ENCODE measurements at places on chromosomes 11 and 22. TPM values are rescaled to one million over a fixed set of nuclear protein-coding genes. Genes with fewer than 3 reads are reported as not detected.

The SVIP gene
- total RNA-seq, result 26.1 TPM

The CSTF3 gene
- total RNA-seq, result 36.3 TPM

The WNT11 gene
- total RNA-seq, result 2.0 TPM

The DEUP1 gene
- not detected for total RNA-seq

The PKP3 gene
- 0.18 TPM for total RNA-seq

GRCh38 chr11:16357775-16358174 is 1.4 kb upstream of the SOX6 start:
- no peak for DNase-seq
- no peak overlapping the region for H3K4me3 ChIP-seq
- H3K4me1 ChIP-seq, result no peaks in the 10 kb centered on the region
- H3K36me3 ChIP-seq, result no peaks in the 10 kb centered on the region

- H3K27me3 ChIP-seq, result no peaks in the 10 kb centered on the region
- peaks cover 39% of the 10 kb centered on the region for H3K36me3 ChIP-seq
- peak overlapping the region; percentile 7 for H3K27ac ChIP-seq
Measured at GRCh38 chr11:72807792-72808191, 6.4 kb upstream of the ATG16L2 start.

DNA sequence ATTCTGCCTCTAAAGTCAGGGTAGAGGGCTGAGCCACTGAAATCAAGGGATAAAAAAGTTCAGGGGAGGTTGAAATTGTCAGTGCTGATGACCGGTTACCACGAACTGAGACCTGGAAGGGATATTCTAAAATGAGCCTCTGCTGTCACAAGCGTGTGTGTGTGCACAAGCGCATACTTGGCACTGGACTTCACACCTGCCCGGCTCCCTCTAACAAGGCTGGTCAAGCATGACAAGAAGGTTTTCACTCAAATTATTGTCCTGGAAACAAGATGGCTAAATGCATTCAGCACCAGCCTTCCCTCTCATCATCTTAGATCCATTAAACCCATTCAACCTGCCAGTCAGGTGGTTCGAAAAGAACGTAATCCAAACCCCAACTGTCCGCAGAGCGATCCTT is 54.8 kb upstream of the CECR2 start:
- H3K27me3 ChIP-seq, result peaks cover 8% of the 10 kb centered on the region
- H3K4me3 ChIP-seq, result no peak overlapping the region
- no peaks in the 10 kb centered on the region for H3K36me3 ChIP-seq
- DNase-seq, result no peak
- H3K27ac ChIP-seq, result no peak overlapping the region

- no peak overlapping the region for H3K27ac ChIP-seq
- H3K4me1 ChIP-seq, result peaks cover 9% of the 10 kb centered on the region
- peaks cover 30% of the 10 kb centered on the region for H3K27me3 ChIP-seq
- peaks cover 2% of the 10 kb centered on the region for H3K36me3 ChIP-seq
Measured at GRCh38 chr22:39820256-39820655, 73.3 kb downstream of the ENTHD1 start.

DNA sequence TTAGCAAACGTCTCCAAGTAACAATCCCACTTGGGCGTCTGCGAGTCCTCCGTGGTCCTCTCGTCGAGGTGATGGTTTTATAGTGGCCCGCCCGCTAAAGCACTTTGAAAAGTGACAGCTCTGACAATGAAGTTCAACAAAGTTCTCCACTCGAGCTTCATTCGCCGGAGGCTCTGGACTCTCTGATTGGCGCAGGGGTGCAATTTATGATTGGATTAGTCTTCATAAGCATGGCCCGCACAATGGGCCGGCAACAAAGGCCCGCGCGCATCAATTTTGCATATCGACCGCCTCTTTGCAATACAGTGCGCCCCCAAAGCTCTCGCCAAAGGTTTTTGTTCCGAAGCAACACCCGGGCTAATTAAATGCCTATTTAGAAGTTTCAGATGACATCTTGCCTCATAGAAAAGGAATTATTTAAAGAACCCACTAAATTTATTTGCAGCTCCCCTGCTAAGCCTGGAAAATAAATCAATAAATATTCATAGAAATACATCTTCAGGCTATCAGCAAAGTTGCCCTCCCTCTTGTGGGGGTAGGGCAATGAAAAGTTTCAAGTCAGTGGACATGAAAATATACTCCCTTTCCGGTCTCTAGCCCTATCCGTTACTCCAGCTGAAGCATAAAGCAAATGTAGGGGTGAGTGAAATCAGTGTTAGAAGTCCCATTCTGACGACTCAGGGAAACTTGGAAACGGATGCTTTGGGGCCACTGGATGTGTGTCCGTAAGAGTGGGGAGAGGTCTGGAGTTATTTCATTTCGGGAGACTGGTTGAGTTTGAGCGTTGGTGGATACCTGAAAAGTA is at the start of gene DBX1:
Gene DBX1, minus strand, starts transcription at position 51 of the 805 bp plus-strand sequence. CDS start 151 bp downstream, outside the sequence.
- peaks cover 10% of the 10 kb centered on the region for H3K4me1 ChIP-seq
- peaks cover 93% of the 10 kb centered on the region for H3K27me3 ChIP-seq
- no peak within 1 kb of the TSS for H3K4me3 ChIP-seq
- peaks cover 9% of the 10 kb centered on the region for H3K36me3 ChIP-seq

GRCh38 chr11:133498969-133499368 is 33.3 kb downstream of the OPCML start:
- H3K4me1 ChIP-seq, result no peaks in the 10 kb centered on the region
- H3K27me3 ChIP-seq, result no peaks in the 10 kb centered on the region
- no peaks in the 10 kb centered on the region for H3K36me3 ChIP-seq
- no peak overlapping the region for H3K27ac ChIP-seq
- H3K4me3 ChIP-seq, result no peak overlapping the region

DNA sequence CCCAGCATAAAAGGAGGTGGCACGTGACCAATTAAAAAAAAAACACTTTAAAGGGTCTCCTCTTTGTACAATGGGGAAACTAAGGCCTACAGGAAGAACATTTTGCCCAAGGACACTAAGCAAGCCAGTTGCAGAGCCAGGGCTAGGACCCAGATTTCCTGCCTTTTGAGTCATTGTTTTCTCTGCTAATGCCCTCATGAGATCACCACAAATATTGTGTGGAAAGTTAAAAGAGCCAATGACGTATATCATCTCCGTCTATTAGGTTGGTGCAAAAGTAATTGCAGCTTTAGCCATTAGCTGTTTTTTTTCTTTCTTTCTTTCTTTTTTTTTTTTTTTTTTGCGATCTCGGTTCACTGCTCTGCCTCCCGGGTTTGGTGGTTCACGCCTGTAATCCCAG is 24.1 kb upstream of the LRRC32 start:
- H3K27ac ChIP-seq, result no peak overlapping the region
- peaks cover 7% of the 10 kb centered on the region for H3K4me1 ChIP-seq
- H3K36me3 ChIP-seq, result no peaks in the 10 kb centered on the region

- no peaks in the 10 kb centered on the region for H3K27me3 ChIP-seq
- no peak overlapping the region for H3K27ac ChIP-seq
- H3K4me1 ChIP-seq, result no peaks in the 10 kb centered on the region
- no peak overlapping the region for H3K4me3 ChIP-seq
Measured at GRCh38 chr22:21698430-21699329, 32.9 kb downstream of the PPIL2 start.

- no peak overlapping the region for H3K4me3 ChIP-seq
- H3K27ac ChIP-seq, result no peak overlapping the region
- peaks cover 16% of the 10 kb centered on the region for H3K36me3 ChIP-seq
- no peak for DNase-seq
Measured at GRCh38 chr11:68503792-68504191, 43.2 kb downstream of the PPP6R3 start.

- no peaks in the 10 kb centered on the region for H3K4me1 ChIP-seq
- no peaks in the 10 kb centered on the region for H3K36me3 ChIP-seq
- no peak overlapping the region for H3K4me3 ChIP-seq
- H3K27ac ChIP-seq, result no peak overlapping the region
- H3K27me3 ChIP-seq, result peaks cover 11% of the 10 kb centered on the region
Measured at GRCh38 chr11:96483374-96483955, 93.7 kb downstream of the JRKL start.

GRCh38 chr11:73281796-73282660 is 9.9 kb downstream of the P2RY6 start:
- peaks cover 14% of the 10 kb centered on the region for H3K27me3 ChIP-seq
- no peak overlapping the region for H3K27ac ChIP-seq
- peak; percentile 65 for DNase-seq
- no peak overlapping the region for H3K4me3 ChIP-seq
- no peaks in the 10 kb centered on the region for H3K36me3 ChIP-seq
- peaks cover 29% of the 10 kb centered on the region for H3K4me1 ChIP-seq

DNA sequence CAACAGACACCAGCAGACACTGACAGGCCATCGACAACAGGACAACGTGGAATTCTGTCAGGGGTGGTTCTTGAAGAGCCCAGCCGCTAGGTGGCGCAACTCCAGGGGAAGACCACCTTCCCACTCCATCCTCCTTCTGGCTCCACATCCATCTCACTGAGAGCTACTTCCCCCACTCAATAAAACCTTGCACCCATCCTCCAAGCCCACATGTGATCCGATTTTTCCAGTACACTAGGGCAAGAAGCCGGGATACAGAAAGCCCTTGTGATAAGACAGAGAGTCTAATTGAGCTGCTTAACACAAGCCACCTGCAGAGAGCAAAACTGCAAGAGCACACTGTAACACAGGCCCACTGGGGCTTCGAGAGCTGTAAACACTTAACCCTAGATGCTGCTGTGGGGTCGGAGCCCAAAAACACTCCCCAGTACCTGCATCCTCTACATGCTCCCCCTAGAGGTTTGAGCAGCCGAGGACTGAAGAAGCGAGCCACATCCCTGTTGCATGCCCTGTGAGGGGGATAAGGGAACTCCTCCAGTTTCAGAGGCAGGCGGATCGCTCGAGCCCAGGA is 11.5 kb upstream of the RAB39A start:
- no peaks in the 10 kb centered on the region for H3K36me3 ChIP-seq
- H3K27me3 ChIP-seq, result peaks cover 2% of the 10 kb centered on the region
- peak; percentile 42 for DNase-seq
- no peak overlapping the region for H3K4me3 ChIP-seq
- H3K4me1 ChIP-seq, result peaks cover 4% of the 10 kb centered on the region

GRCh38 chr11:93784935-93785360 is 866 bp downstream of the MED17 start:
- peaks cover 27% of the 10 kb centered on the region for H3K36me3 ChIP-seq
- peak; percentile 60 for DNase-seq
- peaks cover 42% of the 10 kb centered on the region for H3K4me1 ChIP-seq

DNA sequence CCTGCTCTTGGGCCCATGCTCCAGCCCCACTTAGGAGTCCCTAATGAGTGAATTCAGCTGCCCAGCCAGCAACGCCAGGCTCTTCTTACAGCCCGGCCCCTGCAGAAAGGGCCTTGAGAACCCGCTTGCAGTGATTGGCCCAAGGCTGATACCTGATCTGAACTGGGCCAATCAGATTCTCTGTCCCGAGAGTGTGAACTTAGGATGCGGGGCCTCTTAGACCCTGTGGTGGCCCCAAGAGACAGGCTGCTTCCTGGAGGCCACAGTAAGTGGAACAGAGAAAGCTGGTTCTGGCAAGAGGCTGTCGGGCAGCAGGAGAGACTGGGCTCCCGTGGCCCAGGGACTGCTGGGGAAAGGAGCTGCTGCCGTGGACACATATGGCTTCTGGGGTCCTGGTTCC is 11.5 kb downstream of the VSTM5 start:
- DNase-seq, result no peak
- no peaks in the 10 kb centered on the region for H3K36me3 ChIP-seq
- no peaks in the 10 kb centered on the region for H3K4me1 ChIP-seq
- no peak overlapping the region for H3K4me3 ChIP-seq

DNA sequence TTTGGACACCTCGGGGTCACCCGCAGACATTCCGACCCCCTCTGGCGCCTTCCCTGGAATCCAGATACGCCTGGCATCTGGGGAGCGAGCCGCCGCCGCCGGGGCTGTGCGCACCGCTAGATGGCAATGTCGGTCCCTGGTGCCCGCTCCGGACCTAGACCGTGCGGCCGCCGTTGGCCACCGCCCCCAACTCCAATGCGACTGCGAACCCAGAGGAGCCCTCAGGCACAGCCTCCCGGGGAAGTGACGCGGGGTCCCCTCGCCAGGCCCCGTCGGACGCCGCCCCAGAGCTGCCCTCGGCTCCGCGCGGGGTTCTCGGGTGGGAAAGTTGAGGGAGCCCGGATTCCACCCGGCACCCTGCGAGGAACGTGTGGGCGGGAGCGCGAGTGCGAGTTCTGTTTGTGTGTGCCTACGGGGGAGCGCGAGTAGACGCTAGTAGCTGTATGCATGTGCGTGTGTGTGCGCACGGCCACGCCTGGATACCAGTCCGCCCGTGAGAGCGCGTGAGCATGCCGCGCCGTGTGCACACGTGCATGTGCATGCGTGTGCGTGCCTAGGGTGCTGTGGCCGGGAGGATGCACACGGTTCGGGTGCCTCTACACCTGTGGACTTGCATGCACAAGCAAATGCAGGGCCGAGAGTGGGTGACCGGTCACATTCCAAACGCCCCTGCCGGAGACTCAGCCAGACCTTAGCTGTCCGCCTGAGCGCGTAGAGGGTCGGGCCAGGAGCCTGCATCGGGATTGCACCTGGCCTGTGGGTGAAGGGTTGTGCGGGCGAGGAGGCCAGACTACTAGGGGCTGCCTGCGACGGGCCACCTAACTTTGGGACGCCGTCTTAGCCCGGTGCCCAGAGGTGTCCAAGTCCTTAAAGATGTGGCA is 1.9 kb downstream of the CHRM4 start:
- peaks cover 68% of the 10 kb centered on the region for H3K27me3 ChIP-seq
- no peaks in the 10 kb centered on the region for H3K36me3 ChIP-seq
- no peak overlapping the region for H3K27ac ChIP-seq
- H3K4me3 ChIP-seq, result no peak overlapping the region
- H3K4me1 ChIP-seq, result peaks cover 38% of the 10 kb centered on the region

DNA sequence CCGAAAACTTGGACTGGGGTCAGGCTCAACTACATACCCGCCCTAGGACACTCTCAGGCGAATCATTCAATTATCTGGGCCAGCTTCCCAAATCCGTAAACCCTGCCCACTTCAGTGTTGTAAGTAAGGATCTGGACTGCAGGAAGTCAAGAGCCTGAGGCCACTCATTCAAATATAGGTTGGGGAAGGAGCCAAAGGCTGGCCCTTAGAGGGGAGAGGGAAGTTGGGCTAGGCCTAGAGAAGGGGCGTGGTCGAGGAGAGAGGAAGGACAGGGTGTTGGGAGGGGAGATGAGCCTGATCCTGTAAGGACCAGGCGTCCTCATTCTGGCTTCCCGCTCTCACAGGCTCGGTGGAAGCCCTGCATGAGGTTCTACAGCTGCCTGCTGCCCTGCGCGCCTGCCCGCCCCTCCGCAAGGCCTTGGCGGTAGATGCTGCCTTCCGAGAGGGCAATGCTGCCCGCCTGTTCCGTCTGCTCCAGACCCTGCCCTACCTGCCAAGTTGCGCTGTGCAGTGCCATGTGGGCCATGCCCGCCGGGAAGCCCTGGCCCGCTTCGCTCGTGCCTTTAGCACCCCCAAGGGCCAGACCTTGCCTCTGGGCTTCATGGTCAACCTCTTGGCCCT is 3.0 kb downstream of the SAC3D1 start:
- H3K4me3 ChIP-seq, result no peak overlapping the region
- no peaks in the 10 kb centered on the region for H3K27me3 ChIP-seq
- H3K36me3 ChIP-seq, result peaks cover 13% of the 10 kb centered on the region
- H3K4me1 ChIP-seq, result peaks cover 55% of the 10 kb centered on the region
- no peak overlapping the region for H3K27ac ChIP-seq
- DNase-seq, result no peak
